ENCODE measurements at places on chromosomes 7 and 10.

DNA sequence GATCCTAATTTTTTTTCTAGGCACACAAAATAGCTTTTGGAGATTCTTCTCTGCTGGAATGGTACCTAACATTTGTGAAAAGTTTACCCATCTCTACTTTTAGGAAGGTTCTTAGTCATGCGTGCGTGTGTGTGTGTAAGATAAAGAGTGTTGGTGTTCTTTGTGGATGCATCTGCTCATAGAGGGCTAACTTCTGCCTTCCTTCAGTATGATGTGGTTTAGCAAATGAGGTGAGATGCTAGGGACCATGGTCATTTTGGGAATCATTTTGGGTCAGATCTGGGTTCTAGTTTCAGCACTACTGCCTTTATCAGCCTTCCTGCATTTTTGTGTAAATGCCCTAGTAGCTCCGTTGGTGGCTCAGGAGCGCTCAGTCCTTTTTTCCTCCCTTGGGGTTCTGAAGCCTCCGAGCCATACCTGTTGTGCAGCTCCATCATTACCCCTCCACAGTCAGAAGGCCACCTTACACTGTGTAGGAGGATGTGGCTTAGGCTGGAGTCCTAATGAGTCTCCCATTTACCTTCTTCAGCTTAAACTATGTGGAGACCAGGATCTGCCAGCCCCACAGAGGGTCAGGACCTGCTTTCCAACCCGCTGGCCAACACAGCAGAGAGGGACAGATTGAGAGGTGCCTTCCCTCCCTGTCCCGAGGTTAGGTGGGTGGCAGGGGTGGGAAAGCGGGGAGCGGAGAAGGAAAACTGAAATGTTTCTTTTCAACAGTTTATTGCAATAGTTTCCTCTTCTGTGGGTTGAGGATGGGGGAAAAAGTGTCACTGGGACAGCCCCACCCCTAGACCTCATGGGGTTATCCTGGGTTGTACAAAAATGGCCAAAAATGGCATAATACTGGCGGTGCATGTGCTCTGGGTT is 31.2 kb downstream of the TSPAN14 start:
- no peak for DNase-seq

DNA sequence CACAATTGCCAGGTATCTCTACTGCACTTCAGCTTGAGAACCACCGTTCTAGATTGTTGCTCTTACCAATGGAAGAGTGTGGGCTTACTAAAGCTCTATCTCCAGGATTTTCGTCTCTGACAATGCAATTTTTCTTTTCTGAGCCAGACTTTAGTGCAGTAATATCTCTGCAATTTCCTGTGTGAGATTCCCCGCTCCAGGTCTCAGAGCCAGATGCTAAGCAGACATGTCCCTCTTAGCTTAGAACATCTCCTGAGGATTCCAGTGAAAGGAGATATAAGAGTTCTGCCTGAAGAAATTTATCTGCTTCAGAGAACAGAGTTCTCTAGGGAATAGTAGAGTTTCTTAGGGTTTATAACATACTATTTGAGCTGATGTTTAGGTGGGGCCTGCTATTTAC is 82.0 kb downstream of the SND1 start:
- no peak for DNase-seq

DNA sequence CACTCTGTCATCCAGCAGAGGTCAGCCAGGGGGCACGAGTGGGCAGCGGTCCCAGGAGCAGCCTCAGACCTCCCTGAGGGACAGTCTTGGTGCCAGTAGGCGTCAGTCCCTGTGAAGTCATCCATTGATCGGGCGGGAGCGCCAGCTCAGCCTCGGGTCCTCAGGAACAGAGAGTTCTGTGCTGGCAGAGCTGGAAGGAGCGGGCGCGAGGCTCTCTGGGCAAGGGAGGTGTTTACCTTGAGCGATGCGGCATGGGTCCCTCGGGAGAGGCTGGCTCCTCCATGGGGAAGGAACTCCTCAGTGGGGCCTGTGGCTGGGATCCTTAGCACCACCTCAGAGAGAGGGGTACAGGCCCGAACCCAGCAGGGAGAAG is 101.1 kb upstream of the PPIF start:
- DNase-seq = no peak

- no peak for DNase-seq
Observed at GRCh38 chr10:95474228-95475002, 86.8 kb downstream of the SORBS1 start.

- DNase-seq = no peak
Observed at GRCh38 chr7:88276605-88277153, 30.0 kb downstream of the STEAP4 start.

- DNase-seq = peak; percentile 6
Observed at GRCh38 chr7:43758822-43759683, 573 bp downstream of the BLVRA start.

DNA sequence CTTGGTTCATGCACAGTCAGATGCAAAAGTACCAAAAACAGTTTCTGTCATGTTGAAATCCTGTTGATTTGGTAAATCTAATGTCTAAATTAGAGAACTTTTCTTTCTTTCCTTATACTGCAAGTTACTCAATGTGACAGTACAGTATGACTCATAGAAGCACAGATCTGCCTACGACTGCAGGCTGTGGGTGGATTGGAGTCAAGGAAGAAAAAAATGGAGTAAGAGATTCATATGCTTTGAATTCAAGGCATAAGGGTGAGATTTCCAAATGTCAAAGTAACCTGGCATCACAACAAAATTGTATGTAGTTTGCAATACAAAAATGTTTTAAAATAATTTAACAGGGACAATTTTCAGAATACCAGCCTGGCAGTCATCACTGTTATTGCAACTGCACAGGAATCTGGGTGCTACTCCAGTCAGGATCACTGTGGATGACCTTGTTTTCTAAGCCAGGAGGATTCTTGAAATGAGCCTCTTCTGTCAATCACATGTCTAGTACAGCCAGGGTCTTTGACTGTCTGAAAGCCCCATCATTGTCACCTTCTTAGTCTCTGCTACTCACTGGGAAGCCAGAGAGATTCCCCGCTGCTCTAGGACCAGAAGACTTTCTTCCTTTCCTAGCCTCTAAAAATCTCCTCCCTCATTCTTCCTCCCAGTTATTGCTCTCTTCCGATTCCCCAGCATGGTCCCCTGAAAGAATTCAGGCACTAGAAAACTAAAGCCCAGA is 83.6 kb downstream of the CD36 start:
- DNase-seq = no peak

DNA sequence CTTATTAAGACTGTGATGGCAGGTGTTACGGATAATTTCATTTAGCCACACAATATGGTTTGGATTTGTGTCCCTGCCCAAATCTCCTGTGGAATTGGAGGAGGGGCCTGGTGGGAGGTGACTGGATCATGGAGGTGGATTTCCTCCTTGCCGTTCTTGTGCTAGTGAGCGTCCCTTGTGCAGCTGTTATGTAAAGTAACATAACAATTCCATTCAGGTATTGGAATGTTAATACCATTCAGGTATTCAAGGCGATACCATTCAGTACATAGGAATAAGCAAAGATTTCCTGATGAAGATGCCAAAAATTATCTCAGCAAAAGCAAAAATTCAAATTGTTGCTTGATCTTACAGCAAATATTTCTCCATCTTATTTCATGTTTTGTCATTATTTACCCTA is 32.5 kb upstream of the PLXDC2 start:
- no peak for DNase-seq

- no peak for DNase-seq
Observed at GRCh38 chr7:144027070-144027469, 21.7 kb upstream of the OR2A5 start.

DNA sequence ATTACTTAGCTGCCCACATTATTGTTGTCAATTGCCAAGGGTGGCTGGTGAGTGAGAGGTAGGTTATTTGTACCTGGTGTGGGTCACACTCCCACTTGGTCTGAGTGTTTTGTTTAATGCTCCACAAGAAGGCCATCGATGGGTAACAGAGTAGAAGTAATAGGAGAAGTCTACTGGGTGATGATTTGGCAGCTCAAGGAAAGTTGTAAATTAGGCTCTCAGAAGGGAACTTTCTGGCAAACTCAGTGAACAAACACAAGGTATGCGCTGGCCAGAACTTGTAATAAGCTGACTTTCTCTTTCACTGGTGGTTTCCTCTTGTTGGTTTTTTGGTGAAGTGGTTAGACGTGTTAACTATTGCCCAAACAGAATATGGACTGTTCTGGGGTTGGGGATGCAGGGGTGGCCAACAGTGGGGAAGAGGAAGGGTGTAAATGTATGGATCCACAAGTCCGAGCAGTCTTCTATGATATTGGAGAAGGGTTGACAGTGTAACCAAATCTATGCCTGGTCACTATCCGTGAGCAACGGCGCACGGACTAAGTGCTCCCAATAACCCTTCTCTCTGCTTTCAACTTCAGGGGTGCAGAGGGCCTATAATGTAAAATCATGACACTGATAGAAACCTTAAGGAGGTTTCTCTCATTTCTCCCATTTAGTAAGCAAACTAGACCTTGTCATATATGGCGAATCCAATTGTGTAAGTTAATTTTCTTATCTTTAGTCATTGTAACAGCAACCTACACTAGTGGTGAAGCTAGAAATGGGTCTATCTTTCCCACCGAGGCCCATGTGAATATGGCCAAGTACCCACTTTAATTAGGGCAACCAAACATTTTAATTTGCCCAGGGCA is 212.8 kb downstream of the PTEN start:
- DNase-seq = no peak

DNA sequence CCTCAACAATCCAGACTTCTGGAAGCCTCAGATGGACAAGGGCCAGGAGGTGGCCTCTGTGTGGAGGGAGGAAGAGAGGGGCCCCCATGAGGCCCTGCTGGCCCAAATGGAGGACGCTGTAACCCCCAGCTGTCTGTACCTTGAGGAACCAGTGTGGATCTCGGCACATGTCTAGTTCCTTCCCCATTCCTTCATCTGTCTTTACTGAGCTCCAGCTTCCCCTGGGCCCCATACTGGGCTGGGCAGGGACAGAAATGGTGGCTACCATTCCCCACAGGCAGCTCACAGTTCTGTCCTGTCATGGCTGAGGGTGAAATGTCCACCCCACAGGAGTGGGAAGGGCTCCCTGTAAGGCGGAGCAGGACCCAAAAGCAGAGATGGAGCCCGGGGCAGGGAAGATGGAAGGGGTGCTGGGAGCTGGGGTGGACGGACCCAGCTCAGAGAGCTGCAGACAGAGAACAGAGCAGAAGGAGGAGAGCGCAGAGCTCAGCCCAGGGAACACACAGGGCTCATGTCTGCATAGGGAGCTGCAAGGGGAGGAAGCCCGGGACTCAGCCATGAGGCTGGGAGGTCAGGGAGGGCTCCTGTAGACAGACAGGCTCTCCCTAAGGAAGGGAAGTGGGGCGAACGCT is 22.8 kb downstream of the ANTXRL start:
- DNase-seq = no peak

- no peak for DNase-seq
Observed at GRCh38 chr7:130441408-130441869, 623 bp upstream of the CEP41 start.

- DNase-seq = no peak
Observed at GRCh38 chr10:62715383-62715782, 89.1 kb upstream of the ADO start.

DNA sequence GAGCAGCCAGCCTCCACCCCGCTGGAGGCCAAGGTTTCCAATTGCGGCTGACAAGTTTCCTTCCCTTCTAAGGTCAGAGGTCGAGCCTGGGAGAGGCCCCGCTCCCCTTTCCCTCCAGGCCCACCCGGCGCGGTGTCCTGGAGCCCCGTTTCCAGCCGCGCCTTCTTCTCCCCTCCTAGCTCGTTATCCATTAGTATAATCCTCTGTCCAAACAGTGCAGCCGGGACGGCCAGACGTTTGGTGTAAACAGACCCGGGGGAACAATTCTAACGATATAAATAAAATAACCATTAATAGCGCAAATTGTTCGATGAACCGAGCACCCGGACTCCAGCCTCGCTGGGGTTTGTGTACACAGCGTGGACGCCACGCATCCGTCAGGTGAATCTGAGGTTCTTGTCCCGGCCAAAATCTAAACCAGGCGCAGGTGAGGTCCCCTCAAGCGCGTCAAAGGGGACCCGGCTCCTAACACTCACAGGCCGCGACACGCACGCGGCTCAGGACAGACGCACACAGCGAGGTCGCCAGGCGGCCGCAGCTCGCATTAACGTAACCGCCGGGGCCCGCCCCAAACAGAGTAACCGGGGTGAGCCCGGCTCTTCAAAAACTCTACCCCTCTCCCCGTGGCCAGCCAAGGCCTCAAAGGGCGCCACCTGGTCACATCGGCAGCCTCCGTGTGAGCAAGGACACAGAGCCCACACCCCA is 10.8 kb upstream of the NKX2-3 start:
- DNase-seq = no peak

- no peak for DNase-seq
Observed at GRCh38 chr7:1925349-1925748, 255.3 kb downstream of the ELFN1 start.
